ENCODE measurements at places on chromosomes 4 and X.

- peak; percentile 51 for DNase-seq
Observed at GRCh38 chr4:110663738-110664444, 41.0 kb upstream of the PITX2 start.

DNA sequence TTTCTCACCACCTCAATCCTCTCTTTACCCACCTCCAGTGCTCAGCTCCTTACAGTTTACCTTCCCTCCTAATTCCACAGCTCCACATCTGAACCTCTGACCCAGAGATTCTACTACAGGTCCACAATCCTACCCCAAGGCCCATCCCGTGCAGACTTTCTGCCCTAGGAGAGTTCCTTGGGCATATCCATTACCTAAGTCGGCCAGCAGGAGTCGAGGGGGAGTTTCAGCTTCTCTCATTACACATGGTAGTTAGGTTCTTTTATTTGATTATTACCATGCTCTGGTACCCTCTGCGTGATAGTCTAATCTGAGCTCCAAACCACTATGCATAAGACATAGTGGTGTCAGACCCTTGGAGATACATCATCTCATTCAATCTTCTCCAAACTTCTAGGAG, 117.9 kb downstream of the SH3RF1 start:
- no peak for DNase-seq

DNA sequence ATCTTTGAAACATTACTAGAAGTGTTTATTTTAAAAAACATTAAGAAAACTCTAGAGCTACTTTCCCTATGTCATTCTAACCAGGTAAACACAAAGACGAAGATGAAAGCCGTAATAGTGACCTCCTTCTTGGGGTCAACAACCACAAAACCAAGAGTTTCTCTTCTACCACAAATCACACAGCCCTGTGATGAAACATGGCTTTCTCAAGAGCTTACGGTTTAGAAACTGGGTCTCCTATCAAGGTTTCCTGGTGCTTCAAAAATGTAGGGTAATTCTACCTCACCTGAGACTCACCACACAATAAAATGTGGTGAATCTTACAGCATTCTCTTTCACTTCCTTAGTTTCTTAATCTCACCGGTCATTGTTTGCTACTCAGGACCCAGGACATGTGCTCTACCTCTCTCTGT, 50.9 kb downstream of the CORIN start:
- DNase-seq, result no peak

DNA sequence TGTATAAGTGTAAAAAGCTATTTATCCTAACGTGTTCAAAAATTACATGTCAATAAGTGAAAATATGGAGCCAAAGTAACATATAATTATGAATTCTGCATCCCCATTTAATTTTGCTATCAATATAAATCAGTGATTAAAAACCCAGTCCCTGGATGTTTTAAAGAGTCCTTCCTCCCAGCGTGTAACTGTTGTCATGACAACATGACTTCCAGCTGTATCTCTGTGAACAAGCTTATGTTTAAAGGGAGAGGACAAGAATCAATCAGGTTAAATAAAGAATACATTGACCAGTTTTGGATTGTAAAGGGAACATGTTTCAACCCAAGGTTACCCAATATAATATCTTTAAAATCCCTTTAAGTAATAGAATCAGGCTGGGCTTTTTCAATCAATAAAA, 219.7 kb downstream of the NSUN7 start:
- no peak for DNase-seq

DNA sequence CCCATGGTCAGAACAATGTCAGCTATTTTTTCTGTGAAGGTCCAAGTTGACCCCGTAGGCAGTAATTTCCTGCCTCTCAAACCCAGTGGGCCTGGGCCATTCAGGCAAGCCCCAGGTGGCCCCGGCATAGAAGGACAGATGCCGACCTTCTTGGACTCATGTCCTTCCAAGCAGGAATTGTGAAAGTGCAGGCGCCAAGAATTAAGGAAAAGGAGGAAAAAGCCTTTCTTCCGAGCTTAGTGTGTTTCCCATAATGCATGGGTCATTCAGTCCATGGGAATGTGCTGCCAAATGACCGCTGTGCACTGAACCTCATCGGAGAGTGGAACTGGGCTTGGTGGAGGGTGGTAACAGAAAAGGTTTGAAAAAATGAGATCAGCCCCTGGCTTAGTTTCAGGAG, 196.5 kb upstream of the HS3ST1 start:
- DNase-seq, result no peak

- no peak for DNase-seq
Observed at GRCh38 chrX:12936947-12937346, 30.5 kb downstream of the TLR8 start.

- DNase-seq, result peak; percentile 16
Observed at GRCh38 chr4:122218762-122219161, 66.6 kb downstream of the BLTP1 start.

DNA sequence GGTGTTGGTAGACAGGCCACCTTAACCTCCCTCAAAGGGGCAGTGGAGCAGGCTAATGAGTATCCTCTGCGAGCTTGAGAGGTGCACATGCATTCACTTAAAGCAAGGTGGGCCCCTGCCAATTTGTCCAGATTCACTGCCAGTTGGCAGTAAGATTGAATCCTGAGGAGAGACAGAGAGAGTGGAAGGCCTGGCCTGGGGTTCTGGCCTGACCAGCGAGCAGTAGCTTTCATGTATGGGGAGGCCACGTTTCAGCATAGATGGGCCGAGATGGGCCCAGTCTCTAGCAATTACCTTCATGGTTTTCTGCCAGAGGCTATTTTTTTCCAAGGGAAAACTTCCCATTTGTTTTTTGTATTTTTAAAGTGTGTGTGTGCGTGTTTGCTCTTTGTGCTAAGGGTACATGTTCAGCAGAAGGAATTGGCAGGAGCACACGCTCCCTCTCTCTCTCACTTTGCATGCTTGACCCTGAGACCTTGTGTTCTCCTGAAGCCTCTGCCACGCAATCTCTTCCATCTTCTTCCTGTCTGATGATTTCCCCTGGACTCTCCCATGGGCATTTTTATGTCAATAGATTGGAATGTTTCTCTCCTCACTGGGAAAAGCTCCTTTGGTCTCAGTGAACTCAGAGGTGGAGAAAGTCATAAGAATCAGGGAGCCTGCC, 215.8 kb upstream of the SFRP2 start:
- DNase-seq, result peak; percentile 81

- no peak for DNase-seq
Observed at GRCh38 chrX:100247826-100248225, 162.2 kb downstream of the PCDH19 start.

GRCh38 chr4:177339477-177340374, 30.1 kb downstream of the NEIL3 start:
- peak; percentile 70 for DNase-seq

DNA sequence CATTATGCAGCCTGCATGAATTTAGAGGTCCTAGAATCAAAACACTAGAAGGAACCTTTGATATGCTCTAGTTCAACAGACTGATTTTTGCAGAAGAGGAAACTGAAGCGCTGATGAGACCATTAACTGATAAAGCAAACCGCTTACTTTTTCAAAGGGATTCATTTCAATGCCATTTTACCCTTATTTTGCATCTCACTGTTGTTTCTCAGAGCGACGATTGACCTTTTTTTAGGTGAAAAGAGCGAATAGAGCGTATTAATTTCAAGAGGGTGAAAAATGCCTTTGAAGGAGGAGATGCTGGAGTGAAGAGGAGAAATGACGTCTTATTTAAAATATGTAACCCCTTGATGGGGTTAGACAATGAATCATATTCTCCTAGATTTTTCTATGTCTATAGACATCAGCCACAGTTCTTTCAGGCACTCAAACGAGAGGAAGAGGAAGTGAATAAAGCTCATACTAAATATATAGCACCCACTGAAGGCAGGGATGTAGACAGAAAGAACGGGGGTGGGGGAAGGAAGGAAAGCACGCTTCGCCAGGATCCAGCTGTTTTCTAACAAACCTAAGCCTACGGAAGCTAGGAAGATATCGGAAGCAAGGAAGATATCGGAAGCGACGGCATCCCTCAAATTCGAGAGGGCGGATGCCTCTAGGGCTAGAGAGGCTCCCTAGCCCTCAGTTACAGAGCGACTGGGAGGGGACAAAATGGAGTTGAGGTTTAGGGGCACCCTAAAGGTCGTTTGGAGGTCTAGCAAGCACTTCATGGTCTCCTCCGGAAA, 848 bp downstream of the ACSL4 start:
- DNase-seq, result peak; percentile 55

GRCh38 chrX:17470136-17470535, 95.1 kb downstream of the NHS start:
- DNase-seq, result no peak

DNA sequence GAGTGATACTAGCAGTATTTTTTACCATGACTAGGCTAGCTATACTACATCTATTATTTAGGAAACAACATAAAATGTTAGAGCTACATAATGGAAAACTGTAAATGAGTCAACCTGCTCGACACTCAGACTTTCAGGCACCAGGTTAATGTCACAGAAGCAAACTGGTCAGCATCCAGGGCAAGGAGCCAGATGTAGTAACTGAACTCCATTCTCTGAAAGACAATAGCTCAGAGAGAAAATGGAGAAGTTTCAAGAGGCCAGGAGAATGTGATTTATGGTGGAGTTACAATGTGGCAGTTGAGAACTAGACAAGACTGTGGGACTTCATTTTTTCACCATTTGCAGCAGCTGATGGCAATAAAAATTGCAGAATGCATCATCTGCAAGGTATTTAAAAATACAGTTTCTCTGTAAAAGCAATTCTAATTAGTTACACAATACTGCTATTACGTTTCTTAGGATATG, 342.7 kb upstream of the PABPC4L start:
- peak; percentile 11 for DNase-seq

DNA sequence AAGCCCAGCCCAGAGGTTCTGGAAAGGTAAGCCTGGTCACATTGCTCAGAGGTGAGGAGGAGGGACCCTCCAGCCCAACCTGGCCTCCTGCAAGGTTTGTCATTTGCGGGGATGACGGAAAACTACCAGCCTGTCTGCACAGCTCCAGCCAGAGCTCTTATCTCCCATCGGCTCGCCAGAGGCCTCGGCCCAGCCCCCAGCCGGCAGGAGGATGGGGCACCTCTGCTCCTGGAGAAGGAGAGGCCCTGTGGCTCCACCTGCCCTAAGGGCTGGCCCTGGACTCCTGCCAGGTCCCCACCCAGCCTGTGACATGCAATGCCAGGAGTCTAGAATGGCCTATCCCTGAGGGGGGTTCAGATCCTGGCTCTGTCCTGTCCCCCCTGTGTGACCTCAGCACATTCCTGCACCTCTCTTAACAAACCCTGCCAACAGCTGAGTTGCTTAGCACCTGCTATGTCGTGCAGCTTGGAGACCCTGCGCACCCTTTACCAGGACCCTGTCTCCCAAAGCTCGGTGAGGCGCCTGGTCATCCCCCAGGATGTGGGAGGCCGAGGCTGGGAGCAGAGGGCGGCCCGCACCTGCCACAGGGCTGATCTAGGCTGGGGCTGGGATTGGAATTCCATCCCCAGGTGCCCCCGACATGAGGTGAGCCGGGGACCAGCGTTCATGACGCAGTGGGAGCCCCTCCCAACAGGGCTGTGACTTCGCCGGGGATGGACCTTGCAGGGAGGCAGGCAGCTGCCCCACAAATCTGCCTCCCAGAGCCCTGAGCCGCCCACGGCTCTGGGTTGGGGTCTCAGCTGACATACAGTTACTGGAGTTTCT, 14.4 kb downstream of the ADRA2C start:
- no peak for DNase-seq

GRCh38 chrX:68420559-68420958, 12.7 kb downstream of the OPHN1 start:
- peak; percentile 62 for DNase-seq

GRCh38 chr4:156290811-156291210, 337.1 kb upstream of the CTSO start:
- peak; percentile 38 for DNase-seq

DNA sequence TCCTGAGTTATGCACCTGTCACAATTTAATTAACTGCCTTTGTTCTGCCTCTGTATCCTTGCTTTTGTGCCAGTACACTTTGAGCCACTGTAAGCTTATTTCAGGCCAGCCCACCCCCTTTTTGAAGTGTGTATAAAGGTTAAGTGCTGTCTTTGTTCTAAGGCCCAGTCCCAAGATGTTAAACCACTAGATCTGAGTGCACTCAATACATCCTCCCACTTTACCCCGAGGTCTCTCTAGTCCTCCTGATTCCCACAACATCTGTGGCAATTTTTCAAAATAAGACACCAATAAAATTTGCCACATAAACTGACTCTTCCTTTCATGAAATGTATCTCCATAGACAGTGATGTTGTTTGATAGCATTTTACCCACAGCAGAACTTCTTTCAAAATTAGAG, 124.1 kb upstream of the SPIN4 start:
- no peak for DNase-seq

- peak; percentile 69 for DNase-seq
Observed at GRCh38 chr4:130478406-130478805, 1382.5 kb downstream of the C4orf33 start.

GRCh38 chr4:114200026-114200425, 220.6 kb upstream of the ARSJ start:
- no peak for DNase-seq

DNA sequence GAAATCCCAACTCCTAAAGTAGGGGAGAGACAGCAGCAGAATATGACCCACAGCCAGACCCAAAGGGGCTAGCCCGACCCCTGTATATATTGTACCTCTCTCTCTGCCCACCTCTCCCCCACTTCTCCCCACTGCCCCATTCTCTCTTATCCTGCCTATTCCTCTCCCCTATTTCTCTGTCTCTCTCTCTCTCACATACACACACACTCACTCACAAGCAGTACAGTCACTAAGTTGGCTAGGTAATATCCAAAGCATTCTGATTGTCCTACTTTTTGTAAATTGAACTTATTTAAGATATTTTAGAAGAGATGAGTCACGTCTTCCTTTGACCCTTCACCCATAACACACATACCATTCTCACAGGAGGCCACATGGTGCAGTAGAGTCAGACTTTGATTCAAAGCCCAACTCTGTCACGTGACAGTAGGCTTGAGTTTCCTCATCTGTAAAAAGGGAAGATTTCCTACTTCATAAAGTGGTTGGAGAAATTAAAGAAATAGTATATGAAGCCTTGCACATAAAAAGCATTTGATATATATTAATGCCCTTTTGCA, 29.5 kb downstream of the SRPX2 start:
- peak; percentile 73 for DNase-seq

DNA sequence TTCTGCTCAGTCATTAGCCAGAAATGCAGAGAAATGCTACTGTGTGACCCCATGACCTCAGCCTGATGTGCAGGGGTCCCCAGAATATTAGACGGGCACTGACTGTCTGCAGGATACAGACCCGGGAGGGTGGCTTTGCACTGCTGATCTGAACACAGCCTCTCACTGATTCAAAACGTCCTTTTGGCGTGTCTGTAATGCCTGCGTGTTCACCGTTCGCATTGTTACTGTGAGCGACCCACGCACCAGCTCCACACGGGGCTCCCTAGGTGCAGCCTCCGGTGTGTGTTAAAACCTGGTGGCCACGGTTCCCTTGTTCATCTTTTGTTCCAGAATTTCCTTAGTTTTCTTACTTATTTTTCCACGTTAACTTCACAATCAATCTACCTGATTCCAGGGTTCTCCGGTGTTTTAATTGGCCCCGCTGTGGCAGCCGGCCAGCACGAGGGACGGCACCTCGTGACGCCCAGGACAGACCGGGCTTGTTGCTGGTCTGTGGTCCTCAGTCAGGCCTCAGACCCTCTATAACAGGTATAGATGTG, 32.0 kb upstream of the SPON2 start:
- no peak for DNase-seq

GRCh38 chrX:23937100-23937499, 29.3 kb downstream of the CXorf58 start:
- no peak for DNase-seq
